HT-29 (cell line): ENCODE measurements at places on chromosomes 4 and X.

DNA sequence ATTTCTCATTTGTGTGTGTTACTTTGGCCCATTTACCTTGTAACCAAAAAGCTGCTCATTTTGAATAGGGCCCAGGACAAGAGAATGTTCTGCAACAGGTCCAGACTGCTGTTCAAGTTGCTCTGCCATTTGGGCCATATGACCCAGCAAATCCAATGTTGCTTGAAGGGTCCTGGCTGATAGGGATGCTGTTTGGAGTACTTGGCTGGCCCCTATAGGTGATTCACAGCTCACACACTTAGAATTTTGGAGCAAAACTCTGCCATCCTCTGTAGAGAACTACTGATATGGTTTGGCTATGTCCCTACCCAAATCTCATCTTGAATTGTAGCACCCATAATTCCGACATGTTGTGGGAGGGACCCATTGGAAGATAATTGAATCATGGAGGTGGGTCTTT is 131.5 kb downstream of the AASDH start:
- no peak for DNase-seq

- DNase-seq, result no peak
Measured at GRCh38 chr4:87219632-87220093, 755 bp downstream of the KLHL8 start.

DNA sequence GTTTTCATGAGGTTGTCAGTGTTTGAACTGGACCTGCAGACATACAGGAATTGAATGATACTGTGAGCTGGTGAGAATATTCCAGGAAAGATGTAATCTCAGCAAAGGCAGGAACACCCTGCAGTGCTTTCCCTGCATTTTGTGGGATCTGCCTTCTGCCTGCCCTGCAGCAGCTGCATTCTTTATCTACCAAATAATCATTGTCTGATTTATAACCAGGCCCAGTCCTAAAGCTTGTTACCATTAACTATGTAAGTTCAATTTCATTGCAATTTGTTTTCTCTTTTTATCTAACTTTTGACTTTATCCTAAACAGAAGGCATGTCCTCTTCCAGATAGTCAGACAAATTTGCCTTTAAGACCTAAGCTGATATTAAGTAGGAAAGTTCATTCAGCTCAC is 99.8 kb upstream of the NOCT start:
- no peak for DNase-seq

- no peak for DNase-seq
Measured at GRCh38 chr4:39626261-39626660, 12.4 kb downstream of the SMIM14 start.

GRCh38 chr4:148053298-148054003 is 321.6 kb downstream of the ARHGAP10 start:
- DNase-seq, result no peak

DNA sequence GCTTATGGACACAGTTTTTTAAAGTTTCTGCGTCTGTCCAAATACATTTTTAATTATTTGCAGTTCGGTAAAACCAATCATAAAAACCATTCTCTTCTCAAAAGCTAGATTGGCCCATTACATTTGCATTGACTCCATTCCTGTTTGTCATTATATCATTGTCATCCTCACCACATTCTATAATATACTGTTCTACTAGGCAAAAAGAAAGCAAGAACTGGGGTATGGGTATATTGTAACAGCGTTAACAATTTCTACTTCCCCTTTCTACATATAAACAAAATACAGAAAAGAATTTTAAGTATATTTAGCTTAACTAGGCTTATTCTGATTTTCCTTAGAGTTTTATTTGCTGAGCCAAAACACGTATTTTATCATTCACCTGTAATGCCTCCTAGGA is 91.8 kb downstream of the RAP1GDS1 start:
- DNase-seq, result no peak
